Common myeloid progenitor, CD34-positive (primary cell): ENCODE measurements at places on chromosomes 16 and 17.

GRCh38 chr17:8300627-8301242 is 5.5 kb upstream of the SLC25A35 start:
- DNase-seq, result peak; percentile 83

DNA sequence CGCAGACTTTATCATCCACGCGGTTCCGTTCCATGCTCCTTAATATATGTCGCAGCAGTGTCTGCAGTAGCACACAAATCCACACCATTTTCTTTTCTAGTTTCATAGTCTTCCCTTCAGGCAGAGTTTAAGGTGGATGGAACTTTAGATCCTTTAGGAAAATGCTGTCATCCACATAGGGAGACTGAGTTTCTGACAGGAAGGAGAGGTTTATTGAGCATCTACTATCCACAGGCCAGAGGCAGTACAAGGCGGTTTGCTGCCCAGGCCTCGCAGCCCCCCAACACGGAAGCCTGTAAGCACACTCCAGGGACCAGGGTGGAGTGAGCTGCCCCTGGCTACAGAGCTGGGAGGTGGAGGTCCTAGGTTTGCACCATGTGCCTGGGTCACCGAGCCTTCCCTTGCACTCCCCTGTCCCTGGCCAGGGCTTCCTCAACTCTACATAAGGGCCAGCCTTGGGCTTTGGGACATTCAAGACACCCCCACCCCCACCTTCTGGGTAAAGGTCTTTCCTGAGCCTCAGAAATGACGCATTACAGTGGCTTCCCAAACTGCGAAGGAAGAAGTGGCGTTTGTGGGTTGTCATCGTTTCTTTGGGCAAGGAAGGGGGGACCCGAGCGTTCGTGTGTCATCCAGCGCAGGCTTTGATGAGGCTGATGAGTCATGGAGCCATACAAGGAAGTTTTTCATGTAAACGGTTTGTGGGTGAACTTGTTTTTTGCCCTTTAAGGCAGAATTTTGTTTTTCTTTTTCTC is 146.5 kb upstream of the PLCG2 start:
- DNase-seq, result peak; percentile 99

- no peak for DNase-seq
Measured at GRCh38 chr17:57966246-57966645, 11.0 kb upstream of the CUEDC1 start.

GRCh38 chr16:51035711-51036110 is 115.4 kb downstream of the SALL1 start:
- DNase-seq, result no peak

DNA sequence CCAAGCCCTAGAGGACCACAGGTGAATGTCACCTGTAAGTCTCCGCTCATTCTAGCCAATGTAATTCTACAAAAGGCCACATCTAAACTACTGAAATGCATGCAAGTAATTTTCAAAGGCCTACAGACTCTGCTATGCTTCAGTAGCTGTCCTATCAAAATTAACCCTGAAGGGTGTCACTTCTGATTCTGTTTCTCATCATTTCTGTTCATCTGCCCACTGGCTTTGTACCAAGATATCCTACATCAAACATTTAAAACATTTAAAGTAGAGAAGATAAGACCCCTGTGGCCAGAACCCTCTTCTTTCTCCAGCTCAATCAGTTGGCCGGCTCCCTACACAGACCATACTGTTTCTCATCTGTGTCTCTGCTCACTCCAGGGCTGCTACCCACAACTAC is 21.5 kb downstream of the PHF12 start:
- DNase-seq, result no peak

- DNase-seq, result no peak
Measured at GRCh38 chr16:15489016-15489415, 54.6 kb downstream of the BMERB1 start.

GRCh38 chr16:69481901-69482341 is 57.5 kb downstream of the CYB5B start:
- peak; percentile 45 for DNase-seq

DNA sequence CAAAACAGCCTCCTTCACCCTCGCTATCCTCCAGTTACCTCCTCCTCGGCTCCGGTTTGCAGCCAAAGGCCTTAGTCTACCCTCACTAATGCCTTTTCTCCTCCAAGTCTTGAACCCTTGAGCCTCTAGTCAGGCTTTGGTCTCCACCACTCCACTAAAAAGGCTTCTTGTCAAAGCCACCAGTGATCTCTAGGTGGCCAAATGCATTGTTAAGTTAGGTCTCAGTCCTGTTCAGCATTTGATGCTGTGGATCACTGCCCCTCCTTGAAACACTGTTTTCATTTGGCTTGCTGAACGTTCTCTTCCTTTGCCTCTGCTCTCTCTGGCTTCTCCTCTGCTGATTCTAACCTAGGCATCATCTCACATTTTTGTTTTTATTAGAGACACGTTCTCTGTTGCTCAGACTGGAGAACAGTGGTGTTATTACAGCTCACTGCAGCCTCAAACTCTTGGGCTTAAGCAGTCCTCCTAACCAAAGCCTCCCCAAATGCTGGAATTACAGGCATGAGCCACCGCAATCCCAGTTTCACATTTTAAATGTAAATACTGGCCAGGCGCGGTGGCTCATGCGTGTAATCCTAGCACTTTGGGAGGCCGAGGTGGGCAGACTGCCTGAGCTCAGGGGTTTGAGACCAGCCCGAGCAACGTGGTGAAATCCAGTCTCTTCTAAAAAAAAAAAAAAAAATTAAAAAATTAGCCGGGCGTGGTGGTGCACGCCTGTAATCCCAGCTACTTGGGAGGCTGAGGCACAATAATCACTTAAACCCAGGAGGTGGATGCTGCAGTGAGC is 1.1 kb downstream of the SGF29 start:
- no peak for DNase-seq

DNA sequence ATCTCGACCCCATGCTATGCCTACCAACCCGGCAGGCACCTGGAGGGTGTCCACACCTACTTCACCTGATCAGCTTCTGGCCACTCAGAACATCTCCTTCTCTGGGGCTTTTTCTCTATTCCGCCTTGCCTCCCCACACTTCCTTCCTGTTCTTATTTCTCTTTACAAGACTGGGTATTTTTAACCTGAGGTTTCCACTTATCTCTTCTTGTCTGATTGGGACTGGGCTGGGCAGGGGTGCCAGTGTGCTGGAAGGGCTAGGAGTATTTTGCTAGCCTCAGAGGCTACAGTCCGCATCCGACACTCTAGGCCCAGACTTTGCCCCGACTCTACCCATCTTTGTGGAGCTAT is 26.2 kb upstream of the ZNF652 start:
- DNase-seq, result peak; percentile 54

DNA sequence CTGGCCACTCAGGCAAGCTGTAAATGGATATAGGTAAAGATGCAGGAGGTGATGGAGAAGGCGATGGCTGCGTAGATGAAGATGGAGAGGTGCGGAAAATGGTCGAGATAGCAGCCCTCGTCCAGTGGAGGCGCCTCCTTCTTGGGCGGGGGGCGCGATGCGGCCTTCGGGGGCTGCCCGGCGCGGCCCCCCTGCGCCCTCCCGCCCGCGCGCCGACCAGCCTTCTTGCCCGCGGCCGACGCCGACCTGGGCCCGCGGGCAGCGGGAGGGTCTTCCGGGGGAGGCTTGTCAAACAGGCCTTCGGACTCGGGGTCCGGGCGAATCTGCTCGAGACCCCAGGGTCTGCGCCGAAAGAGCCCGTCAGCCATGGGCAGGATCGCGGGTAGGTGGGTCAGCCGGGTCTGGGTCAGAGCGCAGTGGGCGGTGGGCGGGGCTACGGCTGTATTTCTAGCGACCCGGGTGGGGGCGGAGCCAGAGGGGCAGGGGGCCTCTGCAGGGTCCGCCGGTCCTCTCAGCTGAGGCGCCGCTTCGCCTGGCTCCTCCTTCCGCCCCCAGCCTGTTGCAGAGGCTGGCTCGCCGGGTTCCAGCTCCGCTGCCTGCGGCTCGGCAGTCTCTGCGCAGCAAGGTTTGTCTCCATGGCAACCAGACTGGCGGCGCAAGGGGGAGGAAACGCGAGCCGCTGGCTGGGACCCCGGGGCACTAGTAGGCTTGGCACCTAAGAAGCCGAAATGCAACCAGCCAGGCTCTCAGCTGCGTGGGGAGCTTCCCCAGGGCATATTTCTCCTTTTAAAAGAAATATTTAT is 14.4 kb downstream of the MIS12 start:
- DNase-seq, result peak; percentile 86

DNA sequence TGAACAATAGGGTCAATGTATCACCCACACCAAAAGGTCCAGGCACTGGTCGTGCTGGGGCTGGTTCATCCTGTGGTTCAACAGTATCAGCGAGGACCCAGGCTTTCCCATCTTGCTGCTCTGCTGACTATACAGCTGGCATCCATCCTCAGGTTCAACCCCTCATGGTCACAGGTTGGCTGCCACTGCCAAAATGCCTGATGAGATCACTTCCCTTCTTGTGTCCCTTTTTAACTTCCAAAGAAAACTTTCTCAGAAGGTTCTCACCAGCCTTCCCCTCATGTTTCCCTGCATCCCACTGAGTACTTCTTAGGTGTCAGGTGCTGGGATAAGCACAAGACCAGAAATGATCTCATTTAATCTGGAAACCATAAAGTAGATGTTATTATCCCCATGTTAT is 25.7 kb downstream of the CLEC16A start:
- DNase-seq, result no peak

DNA sequence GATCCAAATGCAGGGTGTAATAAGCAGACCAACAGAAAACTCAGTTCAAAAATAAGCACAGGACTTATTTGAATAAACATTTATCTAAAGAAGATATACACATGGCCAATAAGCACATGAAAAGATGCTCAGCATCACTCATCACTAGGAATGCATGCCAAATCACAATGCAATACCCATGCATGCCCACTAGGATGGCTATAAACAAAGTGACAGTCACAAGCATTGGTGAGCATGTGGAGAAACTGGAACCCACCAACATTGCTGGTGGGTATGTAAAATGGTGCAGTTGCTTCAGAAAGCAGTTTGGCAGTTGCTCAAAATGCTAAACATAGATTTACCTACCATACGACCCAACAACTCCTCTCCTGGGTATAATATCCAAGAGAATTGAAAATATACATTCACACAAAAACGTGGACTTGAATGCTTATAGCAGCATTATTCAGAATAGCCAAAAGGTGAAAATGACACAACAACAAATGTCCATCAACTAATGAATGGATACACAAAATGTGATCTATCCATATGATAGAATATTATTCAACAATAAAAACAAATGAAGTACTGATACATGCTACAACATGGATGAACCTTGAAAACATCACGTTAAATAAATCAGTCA is 20.1 kb downstream of the UBE2O start:
- DNase-seq, result peak; percentile 44

DNA sequence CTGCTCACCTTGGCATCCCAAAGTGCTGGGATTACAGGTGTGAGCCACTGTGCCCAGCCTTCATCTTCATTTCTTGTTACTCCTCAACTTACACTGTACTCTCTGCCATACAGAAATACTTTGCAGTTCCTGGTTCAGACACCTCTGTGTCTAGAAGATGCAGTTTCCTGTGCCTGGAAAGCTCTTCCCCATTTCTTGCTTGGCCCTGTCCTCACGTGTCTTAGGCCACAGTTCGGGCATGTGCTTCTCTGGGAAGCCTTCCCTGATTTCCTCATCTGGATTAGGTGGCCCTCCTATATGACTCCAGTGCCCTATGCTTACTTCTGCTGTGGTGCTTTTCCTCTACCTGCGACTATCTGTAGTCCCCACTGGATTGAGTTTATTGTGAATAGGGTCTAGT is 26.5 kb upstream of the CDR2 start:
- peak; percentile 4 for DNase-seq

DNA sequence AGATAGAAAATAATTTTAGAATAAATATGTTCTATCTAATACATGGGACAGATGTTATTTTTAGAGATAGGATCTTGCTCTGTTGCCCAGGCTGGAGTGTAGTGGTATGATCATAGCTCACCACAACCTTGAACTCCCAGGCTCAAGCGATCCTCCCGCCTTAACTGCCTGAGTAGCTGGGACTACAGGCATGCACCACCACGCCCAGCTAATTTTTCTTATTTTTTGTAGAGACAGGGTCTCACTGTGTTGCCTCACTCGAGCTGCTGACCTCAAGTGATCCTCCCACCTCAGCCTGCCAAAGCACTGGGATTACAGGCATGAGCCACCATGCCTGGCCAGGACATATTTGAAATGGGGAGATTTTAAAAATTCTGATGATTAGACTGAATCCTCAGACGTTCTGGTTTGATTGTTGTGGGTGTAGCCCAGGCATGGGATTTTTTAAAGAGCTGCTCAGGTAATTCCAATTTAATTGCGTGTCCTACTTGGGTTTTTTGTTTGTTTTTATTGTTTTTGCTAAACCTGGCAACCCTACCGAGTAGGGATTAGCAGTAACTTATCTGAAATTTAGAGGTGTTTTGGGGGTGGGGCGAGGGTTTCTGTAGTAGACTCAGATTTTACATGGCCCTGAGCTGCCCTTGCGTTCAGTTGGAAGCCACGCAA is 142.9 kb downstream of the RAB11FIP4 start:
- no peak for DNase-seq

GRCh38 chr17:54153423-54153822 is 330.7 kb downstream of the KIF2B start:
- no peak for DNase-seq

DNA sequence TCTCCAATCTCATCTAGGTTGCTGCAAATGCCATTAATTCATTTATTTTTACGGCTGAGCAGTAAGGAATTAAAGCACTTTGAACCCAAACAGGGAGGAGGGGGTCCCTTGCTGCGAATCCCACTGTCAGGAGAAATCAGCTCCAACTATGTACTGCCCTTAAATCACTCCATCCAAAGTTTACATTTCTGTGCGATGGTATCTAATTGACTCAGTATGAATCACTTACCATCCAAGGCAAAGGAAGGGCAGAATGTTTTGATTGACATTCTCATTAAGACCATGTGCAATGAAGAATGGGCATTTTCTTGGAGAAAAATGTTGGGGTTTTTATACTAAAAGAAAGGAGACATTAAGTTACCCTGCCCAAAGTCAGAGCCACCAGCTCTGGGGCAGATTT is 47.7 kb upstream of the XYLT1 start:
- DNase-seq, result no peak

- DNase-seq, result peak; percentile 8
Measured at GRCh38 chr17:31743797-31744196, 115.2 kb downstream of the COPRS start.

- no peak for DNase-seq
Measured at GRCh38 chr16:35562919-35563318, 2103.5 kb downstream of the TP53TG3F start.

GRCh38 chr17:81428121-81428515 is 32.9 kb downstream of the BAHCC1 start:
- DNase-seq, result peak; percentile 93

GRCh38 chr16:28164140-28164539 is 47.6 kb downstream of the XPO6 start:
- no peak for DNase-seq

- DNase-seq, result no peak
Measured at GRCh38 chr16:66287926-66288325, 78.6 kb upstream of the CDH5 start.

GRCh38 chr17:16211590-16211989 is 3.7 kb downstream of the NCOR1 start:
- DNase-seq, result no peak

GRCh38 chr17:51088287-51088686 is 32.4 kb downstream of the SPAG9 start:
- DNase-seq, result no peak

GRCh38 chr16:16144416-16144815 is 78.9 kb downstream of the ABCC6 start:
- no peak for DNase-seq
